ENCODE measurements at places on chromosomes 2 and 18.

- DNase-seq = peak; percentile 15
Measured at GRCh38 chr2:152513681-152514080, 178.7 kb downstream of the FMNL2 start.

- no peak for DNase-seq
Measured at GRCh38 chr18:61064911-61065310, 268.3 kb upstream of the CDH20 start.

GRCh38 chr2:12684471-12684936 is 32.2 kb upstream of the TRIB2 start:
- peak; percentile 72 for DNase-seq

GRCh38 chr2:121071034-121071504 is 213.9 kb downstream of the TFCP2L1 start:
- DNase-seq = peak; percentile 83

- no peak for DNase-seq
Measured at GRCh38 chr2:126699716-126700581, 44.0 kb downstream of the GYPC start.

GRCh38 chr18:58257461-58257860 is 213.4 kb downstream of the NEDD4L start:
- DNase-seq = peak; percentile 28

- DNase-seq = no peak
Measured at GRCh38 chr2:73897240-73897583, 4.4 kb downstream of the ACTG2 start.

GRCh38 chr2:174628528-174629169 is 31.0 kb upstream of the WIPF1 start:
- DNase-seq = no peak

DNA sequence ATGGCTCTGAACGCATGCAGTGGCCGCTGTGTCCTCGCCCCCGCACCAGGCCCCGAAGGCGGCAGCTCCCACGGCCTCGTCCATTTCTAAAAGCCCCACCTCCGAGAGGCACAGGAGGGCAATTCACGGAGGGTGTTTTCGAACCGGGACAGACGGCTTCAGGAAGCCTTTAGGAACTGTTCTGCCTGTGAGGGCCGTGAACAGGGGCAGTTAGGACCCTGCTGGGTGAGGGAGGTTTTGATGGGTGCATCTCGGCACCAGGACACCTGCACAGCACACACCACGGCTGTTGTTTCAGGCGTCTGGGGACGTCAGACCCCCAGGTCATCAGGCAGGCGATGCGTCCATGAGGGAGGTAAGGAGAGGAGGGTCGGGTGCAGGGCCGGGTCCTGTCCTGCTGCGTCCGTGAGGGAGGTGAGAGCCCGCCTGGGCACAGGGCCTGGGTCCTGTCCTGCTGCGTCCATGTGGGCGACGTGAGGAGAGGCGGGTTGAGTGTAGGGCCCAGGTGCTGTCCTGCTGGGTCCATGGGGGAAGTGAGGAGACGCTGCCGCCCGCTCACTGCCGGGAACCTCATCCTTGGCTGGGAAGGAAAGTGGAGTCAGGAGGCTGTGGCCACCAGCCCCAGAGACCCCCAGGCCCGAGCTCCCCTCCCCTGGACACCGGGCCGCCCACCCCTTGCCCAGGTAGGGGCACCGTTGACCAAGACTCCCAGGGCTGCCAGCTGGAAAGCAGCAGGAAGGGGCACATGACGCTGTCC is 25.5 kb upstream of the KCNG2 start:
- DNase-seq = no peak

GRCh38 chr18:13430663-13431062 is 212.1 kb downstream of the LDLRAD4 start:
- no peak for DNase-seq

DNA sequence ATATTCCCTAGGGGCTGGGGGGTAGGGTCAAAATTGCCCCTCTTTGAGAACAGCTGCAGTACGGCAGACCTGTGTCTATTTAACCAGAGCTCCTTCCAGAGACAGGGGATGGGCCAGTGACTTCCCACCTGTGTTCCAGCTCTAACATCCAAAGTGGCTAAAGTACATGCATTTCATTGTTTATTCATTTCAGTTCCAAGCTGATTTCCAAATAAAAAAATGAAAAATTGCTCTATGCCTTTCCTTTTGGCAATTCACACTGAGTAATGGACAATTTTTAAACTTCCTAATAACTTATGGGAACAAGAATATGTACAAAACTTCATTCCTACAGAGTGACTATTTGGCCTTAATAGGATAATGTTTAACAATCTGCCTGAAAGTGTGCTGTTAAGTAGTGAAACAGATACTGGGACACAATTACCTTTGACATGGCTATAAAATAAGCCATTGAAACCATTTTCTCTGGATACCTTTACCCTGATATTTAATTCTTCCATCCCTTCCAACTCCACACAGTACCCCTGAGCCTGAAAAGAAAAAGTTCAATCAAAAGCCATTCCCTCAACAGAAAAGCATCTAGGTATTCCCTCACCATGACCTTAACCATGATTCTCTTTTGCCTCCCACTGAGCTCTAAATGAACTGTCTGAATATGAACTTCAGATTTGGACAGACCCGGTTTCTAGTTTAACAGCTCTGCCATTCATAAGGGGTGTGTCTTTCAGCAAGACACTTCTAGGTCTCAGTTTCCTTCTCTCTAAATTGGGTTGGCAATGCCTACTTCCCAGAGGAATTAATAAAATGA is 73.1 kb downstream of the RDH14 start:
- no peak for DNase-seq

- DNase-seq = no peak
Measured at GRCh38 chr2:17583166-17583565, 42.7 kb downstream of the VSNL1 start.

- no peak for DNase-seq
Measured at GRCh38 chr2:170524828-170525565, 190.1 kb upstream of the SP5 start.

DNA sequence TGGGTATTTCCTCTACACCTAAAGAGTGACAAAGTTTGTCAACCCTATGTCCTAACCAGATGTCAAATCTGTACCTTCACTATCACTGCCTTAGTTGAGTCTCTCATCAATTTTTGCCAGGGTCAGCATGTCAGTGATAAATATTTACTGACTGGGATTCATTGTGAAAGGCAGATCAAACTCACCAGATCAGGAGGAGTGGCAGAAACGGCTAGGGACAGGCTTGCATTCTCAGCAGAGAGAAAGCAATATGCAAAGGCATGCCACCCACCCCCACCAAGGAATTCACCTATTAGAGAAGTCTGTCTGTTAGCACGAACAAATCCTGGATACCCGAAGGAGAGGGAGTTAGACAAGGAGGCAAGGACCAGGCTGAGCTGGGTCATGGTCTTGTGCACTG is 62.6 kb downstream of the PTPN2 start:
- DNase-seq = no peak

DNA sequence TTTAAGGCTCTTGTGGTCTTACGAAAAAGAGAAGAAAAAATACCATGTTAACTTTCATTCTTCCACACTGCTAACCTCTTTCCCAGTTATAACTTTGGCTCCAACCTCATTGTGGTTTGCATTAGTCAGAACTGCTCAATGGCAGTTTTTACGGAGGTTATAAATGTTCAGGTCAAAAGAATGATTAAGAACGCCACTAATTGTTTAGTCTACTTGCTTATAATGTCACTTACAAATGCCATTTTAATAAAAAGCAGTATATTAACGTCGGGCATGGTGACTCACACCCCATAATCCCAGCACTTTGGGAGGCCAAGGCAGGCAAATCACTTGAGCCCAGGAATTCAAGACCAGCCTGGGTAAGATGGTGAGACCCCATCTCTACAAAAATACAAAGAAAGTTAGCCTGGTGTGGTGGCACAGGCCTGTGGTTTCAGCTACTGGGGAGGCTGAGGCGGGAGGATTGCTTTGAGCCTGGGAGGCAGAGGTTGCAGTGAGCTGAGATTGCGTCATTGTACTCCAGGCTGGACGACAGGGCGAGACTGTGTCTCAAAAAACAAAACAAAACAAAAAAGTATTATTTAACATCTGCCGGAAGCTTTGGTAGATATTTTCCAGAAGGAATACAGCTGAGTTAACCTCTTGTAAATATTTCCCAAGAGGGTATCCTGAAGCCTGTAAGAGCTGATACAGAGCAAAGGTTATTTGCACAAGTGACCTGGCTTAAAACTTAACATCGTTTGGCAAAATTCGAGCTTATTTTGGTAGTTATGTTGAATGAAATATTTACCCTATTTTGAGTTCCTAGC is 5.1 kb downstream of the AGPS start:
- DNase-seq = peak; percentile 70

- no peak for DNase-seq
Measured at GRCh38 chr2:75063906-75064305, 105.5 kb downstream of the POLE4 start.

GRCh38 chr2:174328961-174329715 is 5.6 kb upstream of the SP9 start:
- no peak for DNase-seq

DNA sequence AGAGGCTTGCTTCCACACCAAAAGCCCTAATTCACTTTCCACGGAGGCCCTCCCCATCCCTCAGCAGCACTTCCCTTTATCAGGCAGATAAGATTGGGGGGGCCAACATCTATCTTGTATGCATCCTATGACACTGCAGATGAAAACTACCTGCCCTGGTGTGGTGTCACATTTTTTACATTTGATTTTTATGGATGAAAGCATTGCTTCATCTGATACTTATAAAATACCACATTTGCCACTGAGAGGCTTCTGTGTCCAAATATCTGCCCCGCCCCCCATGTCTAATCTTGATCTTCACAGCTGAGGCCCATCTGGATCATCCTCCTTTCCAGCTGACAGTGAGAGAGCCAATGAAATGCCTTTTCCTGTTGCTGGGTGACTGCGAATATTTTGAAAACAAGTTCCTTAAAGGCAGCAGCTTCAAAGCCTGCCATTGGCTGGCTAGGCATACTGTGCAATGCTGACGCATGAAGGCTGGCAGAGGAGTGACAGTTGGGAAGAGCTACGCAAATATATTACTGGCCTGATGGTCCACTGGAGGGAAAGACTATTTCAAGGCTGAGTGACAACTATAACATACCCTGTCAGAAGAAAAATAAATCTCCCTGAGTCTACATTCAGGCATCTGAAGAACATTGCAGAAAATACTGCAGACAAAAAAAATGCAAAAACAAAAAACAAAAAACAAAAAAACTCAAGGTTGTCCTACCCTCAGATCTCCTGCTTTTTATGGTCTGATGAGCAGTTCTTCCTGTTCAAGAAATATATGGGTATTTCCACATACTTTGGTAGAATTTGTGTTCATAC is 318.7 kb downstream of the PDE11A start:
- peak; percentile 83 for DNase-seq

DNA sequence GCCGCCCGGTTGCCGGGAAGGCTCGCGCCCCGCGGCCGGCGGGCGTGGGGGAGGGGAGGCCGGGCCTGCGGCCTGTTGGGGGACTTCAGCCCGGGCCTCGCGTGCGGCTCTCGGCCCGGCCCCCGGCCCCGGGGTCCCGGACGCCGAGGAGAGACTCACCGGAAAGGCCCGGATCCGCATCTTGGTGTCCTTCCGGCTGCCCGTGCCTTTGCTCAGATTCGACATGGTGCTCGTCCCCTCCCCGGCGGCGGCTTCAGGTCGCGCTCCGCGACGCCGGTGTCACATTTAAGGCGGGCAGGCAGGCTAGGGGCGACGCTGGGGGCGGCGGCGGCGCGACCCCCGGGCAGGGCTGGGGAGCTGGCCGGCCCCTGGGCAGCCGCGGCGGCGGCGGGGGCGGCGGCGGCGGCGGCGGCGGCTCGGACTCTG is 365 bp downstream of the CUL3 start:
- peak; percentile 21 for DNase-seq

DNA sequence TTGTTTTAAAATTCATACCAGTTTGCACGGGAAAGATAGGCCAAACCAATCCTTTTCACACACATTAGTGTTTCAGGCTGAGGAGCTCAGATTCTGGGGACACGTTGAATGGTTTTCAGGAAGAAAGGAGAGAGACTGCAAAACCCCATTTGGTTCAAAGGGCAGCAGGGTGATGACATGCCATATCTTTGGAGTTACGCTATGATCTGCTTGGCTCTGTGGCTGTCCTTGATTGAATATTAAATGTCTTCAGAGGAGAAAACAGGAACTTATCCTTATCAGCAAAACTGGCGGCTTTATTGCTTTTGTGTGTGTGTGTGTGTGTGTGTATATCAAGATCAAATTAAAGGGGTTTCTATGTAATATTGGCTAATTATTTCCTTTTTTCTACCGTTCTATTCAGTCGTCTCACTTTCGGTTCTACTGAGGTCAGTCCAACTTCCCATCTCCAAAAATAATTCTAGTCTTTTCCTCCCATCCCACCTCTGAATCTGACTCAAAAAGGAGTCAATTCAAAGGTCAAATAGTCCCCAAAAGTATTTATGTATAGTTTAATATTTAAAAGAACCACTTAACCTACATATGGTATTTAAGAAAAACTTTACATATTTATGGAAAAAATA is 292.9 kb upstream of the CCDC68 start:
- no peak for DNase-seq

- peak; percentile 51 for DNase-seq
Measured at GRCh38 chr2:84888401-84889276, 7.8 kb upstream of the TRABD2A start.

DNA sequence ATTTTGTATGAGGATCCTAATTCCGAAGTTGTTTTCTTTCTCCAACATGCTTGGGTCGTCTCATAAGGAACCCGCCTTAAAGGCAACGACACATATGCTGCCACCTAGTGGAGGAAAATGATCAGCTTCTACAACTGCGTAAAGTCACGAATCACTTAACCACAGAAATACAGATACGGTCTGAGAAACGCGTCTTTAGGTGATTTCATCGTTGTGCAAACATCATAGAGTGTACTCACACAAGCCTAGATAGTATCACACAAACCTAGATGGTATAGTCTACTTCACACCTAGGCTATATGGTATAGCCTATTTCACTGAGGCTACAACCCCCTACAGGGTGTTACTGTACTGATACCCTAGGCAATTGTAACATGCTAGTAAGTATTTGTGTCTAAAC is 13.1 kb downstream of the GNLY start:
- peak; percentile 79 for DNase-seq

DNA sequence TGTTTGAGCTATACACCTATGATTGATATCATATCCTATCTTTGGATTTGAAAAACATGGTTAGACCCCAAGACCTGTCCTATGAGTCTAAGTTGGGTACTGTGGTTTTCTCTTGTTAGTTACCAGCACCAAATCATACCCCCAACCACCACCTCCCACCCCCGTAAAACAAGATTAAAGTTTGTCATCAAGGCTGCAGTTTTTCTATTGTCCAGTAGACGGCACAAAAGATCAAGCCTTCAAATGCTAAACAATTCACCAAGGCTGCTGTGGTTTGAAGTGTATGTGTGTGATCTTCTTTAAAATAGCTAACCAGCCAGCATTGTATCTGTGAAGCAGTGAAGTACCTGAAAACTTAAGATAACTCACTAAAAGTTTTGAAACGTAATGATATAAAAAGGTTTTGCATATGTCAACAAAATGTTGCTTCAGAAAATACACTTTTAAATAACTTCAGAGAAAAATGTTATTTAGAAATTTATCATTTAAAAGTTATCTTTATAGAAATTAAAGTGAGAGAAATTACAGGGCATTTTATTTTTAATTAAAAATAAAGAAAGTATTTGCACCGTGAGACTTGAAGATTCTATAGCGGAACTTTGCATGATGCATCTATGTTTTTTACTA is 5.8 kb upstream of the MEIS1 start:
- DNase-seq = no peak

- DNase-seq = peak; percentile 15
Measured at GRCh38 chr2:213281156-213281555, 3.1 kb upstream of the SPAG16 start.

- DNase-seq = peak; percentile 47
Measured at GRCh38 chr18:13136904-13137669, 81.5 kb upstream of the LDLRAD4 start.

GRCh38 chr2:8234757-8235374 is 447.0 kb upstream of the ID2 start:
- DNase-seq = no peak

All from AG08395 (cell line).